ENCODE measurements at places on chromosomes 7 and 10.
A peak's percentile ranks its signal among the peaks of the same experiment; 100 is the strongest.

DNA sequence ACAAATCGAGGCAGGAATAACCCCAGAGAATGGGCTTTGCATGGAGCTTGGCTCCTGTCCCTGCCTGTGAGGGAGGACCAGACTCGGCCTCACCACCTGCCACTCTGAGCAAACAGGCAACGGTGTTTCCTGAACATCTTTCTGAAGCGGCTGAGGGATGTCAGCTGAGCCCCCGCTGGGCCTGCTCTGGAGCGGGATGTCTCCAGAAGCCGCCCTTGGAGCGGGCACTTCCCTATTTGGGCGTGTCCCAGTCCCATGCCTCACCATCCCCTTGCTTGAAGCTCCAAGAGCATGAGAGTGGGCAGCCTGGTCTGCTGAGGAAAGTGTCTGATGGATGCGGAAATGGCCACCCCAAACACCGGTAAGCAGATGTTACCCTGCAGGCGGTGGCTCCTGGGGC, 10.2 kb downstream of the ALKBH4 start:
- no peak for DNase-seq

- peak; percentile 22 for DNase-seq
These were observed 30.1 kb upstream of the KMT2E start for GRCh38 chr7:104983578-104984539.

DNA sequence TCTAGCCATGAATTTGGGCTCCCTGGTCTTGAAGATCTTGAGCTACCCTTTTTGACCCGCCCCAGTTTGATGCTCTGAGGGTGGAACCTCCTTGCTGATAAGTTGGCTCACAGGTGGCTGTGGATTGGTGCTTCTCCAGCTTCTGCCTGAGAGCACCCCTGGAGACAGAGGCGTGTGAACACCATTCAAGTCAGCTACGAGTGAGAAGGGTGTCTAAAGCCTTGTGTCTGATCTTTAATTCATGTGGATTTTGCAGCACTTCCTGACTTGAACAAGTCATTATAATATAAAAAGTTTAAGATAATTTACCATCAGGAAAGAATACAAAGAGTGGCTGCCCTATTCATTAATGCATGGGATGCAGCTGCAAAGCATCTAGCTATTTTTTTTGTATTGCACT, 37.7 kb upstream of the GOLGA7B start:
- no peak for DNase-seq

DNA sequence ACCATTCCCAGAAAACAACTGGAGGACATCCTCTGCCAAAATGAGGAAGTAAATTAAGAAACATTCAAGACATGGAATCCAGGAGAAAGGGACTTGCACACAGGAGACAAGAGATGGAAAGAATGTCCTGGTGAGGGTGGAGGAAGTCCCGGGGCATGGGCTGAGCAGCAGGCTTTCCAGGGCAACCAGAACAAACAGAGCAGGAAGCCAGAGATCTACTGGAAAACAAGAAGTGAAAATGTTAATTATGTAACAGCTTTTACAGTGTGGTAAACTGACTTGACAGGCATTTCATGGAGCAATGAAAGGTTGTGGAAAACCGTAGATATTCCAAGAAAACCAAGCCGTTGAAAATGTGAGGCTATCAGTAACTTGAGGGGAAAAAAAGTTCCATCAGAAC, 55.2 kb upstream of the ZNF746 start:
- no peak for DNase-seq

GRCh38 chr7:154202002-154202401, 149.8 kb downstream of the DPP6 start:
- DNase-seq = no peak

DNA sequence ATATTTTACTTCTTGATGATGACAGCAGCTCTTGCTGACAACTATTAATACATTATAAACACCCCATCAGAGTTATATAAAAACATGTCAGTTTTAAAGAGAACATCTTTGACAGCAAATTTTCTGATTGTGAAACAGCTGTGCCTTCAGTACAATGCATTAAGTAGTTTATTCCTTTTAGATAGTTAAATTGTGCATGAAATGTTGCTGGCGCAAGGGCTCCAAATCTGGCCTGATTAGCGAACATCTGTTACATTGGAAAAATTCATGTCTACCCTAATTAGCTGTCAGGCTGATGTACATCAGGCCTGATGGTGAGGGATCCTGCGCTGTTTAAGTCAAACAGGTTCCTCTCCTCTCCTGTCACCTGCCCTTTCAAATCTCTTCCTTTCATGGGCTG, 171.9 kb upstream of the SP8 start:
- peak; percentile 93 for DNase-seq

GRCh38 chr7:99242682-99243081, 30.0 kb upstream of the MYH16 start:
- DNase-seq = no peak

DNA sequence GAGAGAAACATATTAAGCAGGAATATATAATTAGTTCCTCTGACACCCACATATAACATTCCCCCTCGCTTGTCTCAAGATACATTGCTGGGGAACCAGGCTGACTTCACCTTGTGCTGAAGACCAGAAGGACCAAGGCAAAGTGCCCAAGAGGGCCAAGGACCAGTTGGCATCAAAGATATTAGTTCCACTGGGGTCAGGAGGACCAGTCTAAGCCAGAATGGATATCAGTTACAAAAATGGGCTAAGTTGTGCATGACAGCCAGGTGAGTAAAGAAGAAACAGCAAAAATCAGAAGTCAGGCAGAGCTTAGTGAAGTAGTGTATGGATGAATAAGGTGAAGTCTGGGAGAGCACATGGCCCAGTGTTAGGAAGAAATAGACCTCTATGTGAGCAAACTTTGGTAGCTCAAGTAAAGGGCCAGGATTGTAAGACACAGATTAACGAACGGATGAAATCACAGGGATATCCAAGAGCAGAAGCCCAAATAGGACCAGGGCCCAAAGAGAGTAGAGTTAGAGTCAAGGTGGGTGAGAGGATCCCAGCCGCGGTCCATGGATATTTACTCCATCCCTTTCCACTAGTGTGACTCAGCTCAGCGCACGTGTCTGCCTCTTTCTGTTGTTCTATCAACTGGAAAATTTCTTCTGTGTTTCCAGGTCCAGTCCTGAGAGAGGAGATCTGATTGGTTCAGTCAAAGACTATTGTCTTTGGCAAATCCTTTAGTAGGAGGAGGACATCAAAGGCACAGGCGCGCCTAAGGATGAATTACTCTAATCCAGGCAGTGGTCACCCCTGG, 5.0 kb downstream of the CALD1 start:
- no peak for DNase-seq

DNA sequence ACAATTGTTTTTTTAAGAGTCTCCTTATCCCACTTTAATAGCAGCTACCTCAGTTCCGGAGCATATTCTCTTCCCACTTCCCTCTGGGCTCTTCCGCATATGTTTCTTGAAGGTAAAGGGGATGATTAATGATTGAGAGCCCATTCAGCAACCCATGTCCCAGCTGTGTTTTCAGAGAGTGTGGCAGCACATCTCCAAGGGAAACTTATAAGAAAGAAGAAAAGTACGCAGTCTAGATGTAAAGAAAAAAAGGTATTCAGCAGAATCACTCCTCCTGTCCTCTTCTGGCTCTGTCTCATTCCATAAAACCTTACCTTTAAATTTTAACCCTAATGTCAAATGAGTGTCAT, 9.7 kb upstream of the ANKRD7 start:
- no peak for DNase-seq

DNA sequence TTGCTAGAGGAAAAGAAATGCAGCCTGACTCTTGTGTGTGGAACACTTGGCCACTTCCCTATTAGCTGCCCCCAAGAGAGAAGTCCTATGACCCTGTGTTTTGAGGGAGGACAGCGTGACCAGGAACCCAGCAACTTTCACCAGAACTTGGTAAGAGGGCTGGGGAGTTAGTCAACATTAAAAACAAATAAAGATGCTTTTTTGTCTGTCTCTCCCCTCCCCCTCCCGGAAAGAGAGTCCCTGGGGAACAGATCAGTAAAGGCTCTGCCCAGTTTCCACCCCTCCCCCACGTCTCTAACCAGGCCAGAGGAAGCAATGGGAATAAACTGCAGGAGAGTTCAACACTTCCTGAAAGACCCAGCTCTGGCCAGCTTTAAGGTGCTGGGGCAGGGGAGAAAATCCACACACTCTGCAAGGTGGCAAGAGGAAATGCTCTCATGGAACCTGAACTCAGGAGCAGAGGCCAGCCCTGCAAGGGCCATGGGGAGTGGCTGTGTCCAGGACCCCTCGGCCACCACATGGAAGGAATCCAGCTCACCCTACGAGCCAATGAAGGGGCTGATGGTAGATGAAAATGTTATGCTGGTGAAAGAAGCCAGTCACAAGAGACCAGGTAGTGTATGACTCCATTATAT, 21.5 kb downstream of the SH3PXD2A start:
- no peak for DNase-seq

DNA sequence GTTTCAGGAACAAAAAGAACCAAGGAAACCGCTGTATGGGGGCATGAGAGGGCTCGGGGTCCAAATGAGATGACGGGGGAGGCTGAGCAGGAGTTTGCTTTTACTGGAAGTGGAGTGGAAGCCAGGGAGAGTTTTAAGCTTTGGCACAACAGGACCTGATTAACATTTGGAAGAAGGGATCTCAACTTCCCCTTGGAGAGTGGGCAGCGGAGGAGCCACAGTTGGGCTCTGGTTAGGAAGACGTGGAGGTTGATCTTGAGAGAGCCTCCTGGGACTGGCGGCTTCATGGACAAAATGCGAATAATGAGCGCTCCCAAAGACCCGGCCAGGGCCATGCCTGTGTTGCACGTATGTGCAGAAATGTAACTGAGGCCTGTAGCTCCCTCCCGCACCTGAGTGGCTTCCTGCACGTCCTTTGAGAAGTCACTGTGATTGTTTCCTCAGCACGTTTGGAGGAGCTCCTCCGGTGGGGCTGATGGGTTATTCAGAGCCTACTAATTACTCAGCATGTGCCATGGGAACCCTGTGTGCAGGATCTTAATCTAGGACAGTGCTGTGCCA, 595.3 kb upstream of the MGMT start:
- no peak for DNase-seq

- no peak for DNase-seq
These were observed 34.8 kb downstream of the BTRC start for GRCh38 chr10:101388676-101389276.

GRCh38 chr7:125484755-125485154, 555.1 kb upstream of the POT1 start:
- no peak for DNase-seq

DNA sequence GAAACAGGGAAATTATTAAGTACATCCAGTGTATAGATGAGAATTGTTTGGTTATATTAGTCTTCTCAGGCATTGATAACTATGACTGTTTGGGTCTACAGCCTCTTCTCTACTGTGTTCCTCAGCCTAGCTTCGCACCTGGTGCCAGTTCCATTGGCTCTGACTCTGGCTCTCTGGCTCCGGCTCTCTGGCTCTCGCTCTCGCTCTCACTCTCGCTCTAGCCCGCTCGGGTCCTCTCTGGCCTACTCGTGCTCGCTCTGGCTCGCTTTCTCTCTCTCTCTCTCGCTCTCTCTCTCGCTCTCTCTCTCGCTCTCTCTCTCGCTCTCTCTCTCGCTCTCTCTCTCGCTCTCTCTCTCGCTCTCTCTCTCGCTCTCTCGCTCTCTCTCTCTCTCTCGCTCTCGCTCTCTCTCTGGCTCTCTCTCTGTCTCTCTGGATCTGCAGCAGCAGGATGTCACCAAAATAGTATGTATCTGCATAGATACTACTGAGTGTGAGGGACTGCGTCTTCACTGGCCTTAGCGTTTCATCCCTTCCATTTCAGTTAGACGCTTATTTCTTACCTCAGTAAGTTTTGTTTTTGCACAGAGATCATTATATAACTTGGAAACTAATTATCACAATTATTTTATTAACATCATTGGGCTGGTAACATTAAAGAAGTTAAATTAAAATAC, 6.5 kb upstream of the SSBP1 start:
- no peak for DNase-seq

DNA sequence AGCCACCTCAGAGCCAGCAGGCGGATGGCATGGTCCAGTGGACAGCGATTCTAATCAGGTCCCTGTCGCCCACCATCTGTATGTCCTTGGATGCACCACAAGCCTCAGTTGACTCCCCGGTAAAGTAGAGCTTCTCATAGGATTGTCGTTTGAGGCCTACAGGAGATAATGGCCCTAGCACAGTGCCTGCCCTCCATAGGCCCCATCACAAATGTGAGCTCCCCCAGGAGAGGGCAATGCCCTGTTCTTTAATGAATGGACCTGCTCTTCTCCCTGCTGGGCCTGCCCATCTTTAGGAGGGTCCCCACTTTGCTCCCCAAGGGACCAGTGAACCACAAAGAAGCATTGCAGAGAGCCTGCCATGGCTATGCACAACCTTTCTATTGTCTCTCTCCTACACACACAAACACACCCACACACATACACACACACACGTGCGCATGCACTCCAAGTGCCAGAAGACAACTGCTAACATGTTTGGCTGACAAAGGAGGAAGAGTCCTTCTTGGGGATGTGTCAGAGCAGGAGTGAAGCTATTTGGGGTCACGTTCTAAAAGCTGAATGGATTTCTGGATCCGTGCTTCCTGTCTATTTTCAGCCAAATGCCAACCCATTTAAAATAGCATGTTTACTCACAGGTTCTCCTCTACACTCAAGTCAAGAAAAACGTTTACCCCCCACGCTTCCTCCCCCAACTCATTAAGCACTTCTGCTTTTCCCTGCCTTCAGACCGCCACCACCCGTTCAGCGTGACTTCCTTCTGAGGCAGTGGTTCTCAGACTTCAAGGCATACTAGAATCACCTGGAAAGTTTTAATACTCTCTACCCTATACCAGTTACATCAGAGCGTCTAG, 196.1 kb downstream of the GRID1 start:
- no peak for DNase-seq

GRCh38 chr7:133784486-133785001, 342.6 kb upstream of the LRGUK start:
- DNase-seq = no peak

DNA sequence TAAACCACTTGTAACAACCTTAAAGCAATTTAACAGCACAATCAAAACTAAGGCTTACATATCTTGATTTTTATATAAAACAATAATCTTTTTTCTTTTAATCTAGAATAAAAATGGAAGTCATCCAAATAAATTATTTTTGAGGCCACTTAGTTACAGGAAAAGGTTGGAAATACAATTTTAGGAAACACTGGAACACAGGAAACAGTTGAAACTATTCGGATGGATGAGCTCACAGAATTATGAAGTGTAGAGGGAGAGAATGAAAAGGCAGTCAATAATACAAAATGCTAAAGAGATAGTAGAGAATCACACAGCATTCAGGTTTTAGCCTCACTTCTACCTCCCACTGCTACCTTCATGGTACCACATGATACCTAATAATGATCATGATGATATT, 124.2 kb downstream of the SEMA3D start:
- DNase-seq = no peak

- no peak for DNase-seq
These were observed 26.3 kb downstream of the ENTPD7 start for GRCh38 chr10:99685597-99685967.

GRCh38 chr7:95101422-95101821, 194.0 kb downstream of the PPP1R9A start:
- DNase-seq = no peak
